ENCODE measurements at places on chromosomes 2 and 18.

- no peak for DNase-seq
Measured at GRCh38 chr18:61580046-61580445, 246.8 kb downstream of the CDH20 start.

GRCh38 chr2:70827388-70827787, 7.0 kb upstream of the CLEC4F start:
- no peak for DNase-seq

DNA sequence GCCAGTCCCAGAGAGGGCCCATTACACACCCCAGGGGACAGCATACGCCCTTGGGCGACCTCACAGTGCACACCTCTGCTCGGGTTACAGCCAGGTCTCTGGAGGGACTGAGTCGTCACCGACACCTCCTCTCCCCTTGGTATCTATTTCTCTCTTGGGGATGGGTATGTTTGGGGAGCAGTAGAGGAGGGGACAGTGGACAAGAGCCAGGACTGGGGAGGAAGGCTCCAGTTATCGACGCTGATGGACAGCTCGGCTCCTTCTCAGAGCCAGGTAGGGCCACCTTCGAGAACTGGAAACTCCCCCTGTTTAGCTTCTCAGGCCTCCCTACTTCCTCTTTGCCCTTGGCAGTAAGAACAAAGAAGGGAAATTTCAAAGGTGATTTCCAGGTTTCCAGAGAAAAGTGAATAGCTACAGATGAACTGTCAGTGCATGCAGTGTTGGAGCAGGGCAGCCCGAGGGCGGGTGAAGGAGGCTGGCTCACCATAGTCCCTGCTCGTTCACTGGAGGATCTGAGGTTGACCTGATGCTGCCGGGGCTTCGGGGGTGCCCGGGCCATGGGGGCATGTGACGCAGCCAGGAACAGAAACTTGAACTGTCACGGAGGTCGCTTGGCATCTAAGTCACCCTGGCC, 4.4 kb upstream of the SEMA4C start:
- no peak for DNase-seq

GRCh38 chr2:241833101-241833663, 24.2 kb downstream of the NEU4 start:
- no peak for DNase-seq

- DNase-seq, result no peak
Measured at GRCh38 chr2:71455741-71456569, 2.6 kb downstream of the DYSF start.

DNA sequence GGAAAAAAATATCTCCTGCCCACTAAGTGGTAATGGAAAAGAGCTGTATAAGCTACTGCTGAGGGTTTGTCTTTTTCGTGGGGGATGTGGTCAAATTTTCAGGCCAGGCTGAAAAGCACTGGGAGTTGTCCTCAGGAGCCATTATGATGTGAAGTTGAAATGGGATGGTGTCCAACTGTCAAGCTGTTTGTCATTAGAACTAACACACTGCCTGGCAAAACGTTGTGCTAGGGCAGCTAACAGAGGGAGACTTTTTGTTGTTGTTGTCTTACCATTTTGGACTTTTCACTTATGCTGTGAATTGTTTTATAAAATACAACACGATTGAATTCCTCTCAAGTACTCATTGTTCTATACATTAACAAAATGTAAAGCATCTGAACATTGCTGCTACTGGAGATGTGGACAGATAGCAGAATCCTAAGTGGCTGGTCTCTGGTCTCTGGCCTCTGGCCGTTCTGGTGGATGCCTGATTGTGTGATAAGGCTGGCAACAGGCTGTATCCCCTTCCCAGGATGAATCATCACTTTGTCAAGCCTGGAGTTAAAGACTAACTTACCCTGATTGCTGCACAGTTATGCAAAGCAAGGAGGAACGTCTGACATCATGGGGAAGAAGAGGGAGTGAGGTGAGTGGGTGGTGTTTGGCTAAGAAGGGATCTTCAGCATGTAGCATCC, 2.3 kb downstream of the MYO1B start:
- peak; percentile 88 for DNase-seq
